HCT116 (cell line): ENCODE measurements at places on chromosomes 7 and 10. TPM values are rescaled to one million over a fixed set of nuclear protein-coding genes. Genes with fewer than 3 reads are reported as not detected.

YKT6 gene
- total RNA-seq = 84.8 TPM

ANKRD2 gene
- 0.15 TPM for total RNA-seq

PLEKHS1 gene
- total RNA-seq = not detected

TMEM26 gene
- not detected for total RNA-seq

SMO gene
- total RNA-seq = 12.8 TPM

FANK1 gene
- total RNA-seq = 5.4 TPM

ZCCHC24 gene
- total RNA-seq = 7.0 TPM

SORCS1 gene
- total RNA-seq = not detected

FAM180A gene
- 0.59 TPM for total RNA-seq

RPEL1 gene
- total RNA-seq = 0.10 TPM

DNA sequence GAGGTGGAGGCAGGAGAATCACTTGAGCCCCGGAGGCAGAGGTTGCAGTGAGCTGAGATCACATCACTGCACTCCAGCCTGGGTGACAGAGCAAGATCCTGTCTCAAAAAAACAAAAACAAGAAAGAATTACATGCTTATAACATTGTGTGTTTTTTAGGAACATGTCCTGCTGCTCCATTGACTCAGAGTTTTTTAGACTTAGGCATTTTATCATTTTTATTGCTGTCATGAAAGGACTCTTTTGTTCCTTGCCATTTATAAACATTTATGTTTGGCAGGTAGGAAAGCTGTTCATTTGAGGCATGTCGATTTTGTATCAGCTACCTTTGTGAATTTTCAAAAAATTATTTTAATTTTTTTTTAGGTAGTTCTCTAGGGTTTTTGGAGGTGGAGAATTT lies 20.3 kb downstream of the COL26A1 start:
- H3K36me3 ChIP-seq = no peaks in the 10 kb centered on the region
- no peak overlapping the region for H3K27ac ChIP-seq
- DNase-seq = no peak
- H3K4me3 ChIP-seq = no peak overlapping the region

GRCh38 chr7:44057849-44058758 lies 7.3 kb downstream of the PGAM2 start:
- H3K27me3 ChIP-seq = no peaks in the 10 kb centered on the region
- H3K4me3 ChIP-seq = no peak overlapping the region
- H3K36me3 ChIP-seq = peaks cover 28% of the 10 kb centered on the region
- no peaks in the 10 kb centered on the region for H3K4me1 ChIP-seq
- DNase-seq = no peak

DNA sequence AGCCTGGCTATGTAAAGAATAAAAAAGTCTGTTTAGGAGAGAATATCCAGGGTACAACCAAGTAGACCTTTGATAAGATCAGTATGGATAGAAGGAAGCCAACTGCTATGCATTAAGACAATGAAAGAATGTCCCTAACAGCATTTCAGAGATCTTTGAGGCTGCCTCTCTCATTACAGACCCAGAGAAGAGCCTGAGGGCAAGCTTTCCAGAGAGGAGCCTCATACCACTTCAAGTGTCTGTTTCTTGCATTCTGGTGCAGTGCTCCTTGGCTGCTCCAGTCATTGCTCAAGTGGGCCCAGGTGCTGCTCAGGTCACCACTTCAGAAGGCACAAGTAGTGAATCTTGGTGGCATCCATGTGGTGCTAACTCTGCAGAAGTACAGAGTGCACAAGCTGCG lies 514.0 kb downstream of the PLXDC2 start:
- H3K4me1 ChIP-seq = no peaks in the 10 kb centered on the region
- H3K36me3 ChIP-seq = no peaks in the 10 kb centered on the region
- no peak overlapping the region for H3K27ac ChIP-seq
- DNase-seq = no peak
- H3K27me3 ChIP-seq = no peaks in the 10 kb centered on the region
- no peak overlapping the region for H3K4me3 ChIP-seq

- H3K36me3 ChIP-seq = no peaks in the 10 kb centered on the region
- no peaks in the 10 kb centered on the region for H3K4me1 ChIP-seq
- no peak for DNase-seq
- H3K4me3 ChIP-seq = no peak overlapping the region
- no peak overlapping the region for H3K27ac ChIP-seq
These were observed 7.7 kb upstream of the HTR5A start for GRCh38 chr7:155062411-155062810.

DNA sequence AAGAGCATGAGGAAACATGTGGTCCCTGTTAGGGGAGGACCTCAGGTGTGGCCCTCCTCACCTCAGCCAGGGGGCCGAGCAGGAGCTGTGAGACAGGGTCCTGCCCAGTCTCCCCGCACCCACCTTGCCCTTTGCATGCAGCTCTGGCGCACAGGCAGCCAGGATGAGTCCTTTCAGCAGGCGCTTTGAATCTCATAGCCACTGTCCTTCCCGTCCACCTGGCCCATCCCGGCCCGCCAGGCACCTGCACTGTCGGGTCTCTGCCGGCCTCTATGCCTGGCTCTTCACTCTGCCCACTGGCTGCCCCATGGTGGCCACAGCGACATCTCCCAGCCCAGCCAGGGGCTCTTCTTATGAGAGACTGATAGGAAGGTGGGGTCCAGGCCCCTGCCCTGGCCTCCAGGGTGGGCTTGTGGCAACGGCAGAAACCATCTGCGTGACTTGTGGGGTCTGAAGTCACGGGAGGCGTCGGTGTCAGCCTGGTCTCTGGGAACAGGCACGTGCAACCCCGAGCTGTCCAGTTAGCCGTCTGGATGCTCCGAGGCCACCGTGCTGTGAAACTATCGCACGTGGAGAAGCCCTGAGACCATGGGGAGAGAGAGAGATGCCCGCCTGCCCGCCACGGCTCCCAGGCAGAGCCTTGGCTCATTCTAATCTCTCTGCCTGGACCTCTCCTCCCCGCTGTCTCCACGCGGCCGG lies 37.4 kb downstream of the FOXL3 start:
- no peaks in the 10 kb centered on the region; the same call in 1 of the 2 replicates for H3K27me3 ChIP-seq
- H3K4me1 ChIP-seq = no peaks in the 10 kb centered on the region
- H3K36me3 ChIP-seq = no peaks in the 10 kb centered on the region
- H3K4me3 ChIP-seq = no peak overlapping the region

DNA sequence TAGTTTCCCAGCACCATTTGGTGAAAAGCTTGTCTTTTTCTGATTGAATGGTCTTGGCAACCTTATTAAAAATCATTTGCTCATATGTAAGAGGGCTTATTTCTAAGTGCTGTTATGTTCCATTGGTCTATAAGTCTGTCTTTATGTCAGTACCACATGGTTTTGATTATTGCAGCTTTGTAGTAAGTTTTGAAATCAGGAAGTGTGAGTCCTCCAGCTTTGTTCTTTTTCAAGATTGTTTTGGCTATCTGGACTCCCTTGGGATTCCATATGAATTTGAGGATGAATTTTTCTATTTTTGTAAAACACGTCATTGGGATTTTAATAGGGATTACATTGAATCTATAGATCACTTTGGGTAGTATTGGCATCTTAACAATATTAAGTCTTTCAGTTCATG lies 5.4 kb downstream of the KIF11 start:
- no peak overlapping the region for H3K27ac ChIP-seq
- peaks cover 2% of the 10 kb centered on the region; the same call in 1 of the 2 replicates for H3K4me1 ChIP-seq
- no peak overlapping the region for H3K4me3 ChIP-seq
- DNase-seq = no peak

- H3K4me1 ChIP-seq = no peaks in the 10 kb centered on the region
These were observed 112.6 kb downstream of the DGKI start for GRCh38 chr7:137734221-137734620.

- H3K36me3 ChIP-seq = 0 out of 2 replicates have a peak, but pooled peaks cover 2% of the 10 kb centered on the region
- no peak for DNase-seq
- no peaks in the 10 kb centered on the region for H3K27me3 ChIP-seq
- no peak overlapping the region for H3K4me3 ChIP-seq
- H3K4me1 ChIP-seq = peaks cover 8% of the 10 kb centered on the region; the same call in 1 of the 2 replicates
- H3K27ac ChIP-seq = no peak overlapping the region
These were observed 15.3 kb downstream of the FLNC start for GRCh38 chr7:128845475-128845874.

DNA sequence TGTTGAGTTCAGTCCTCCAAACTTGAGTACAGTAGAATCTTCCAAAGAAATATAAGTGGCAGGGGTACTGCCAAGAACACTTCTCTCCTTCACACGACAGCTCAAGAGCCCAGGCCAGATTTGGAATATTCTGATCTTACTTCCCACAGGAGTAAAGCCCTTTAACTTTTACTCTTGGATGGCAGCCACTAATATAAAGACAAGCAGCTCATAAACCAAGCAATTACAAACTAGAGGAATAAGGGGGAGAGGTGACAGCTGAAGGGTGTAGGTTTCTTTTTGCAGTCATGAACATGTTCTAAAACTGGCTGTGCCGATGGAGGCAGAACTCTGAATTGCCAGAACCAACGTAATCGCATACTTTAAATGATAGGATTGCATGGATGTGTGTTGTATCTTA lies 74.8 kb downstream of the SVIL start:
- H3K4me3 ChIP-seq = no peak overlapping the region
- no peak overlapping the region for H3K27ac ChIP-seq
- no peaks in the 10 kb centered on the region for H3K36me3 ChIP-seq
- no peaks in the 10 kb centered on the region for H3K27me3 ChIP-seq
